ENCODE measurements at places on chromosomes 6 and 20.

GRCh38 chr6:33014841-33015634 is 5.6 kb upstream of the HLA-DOA start:
- peak; percentile 90 for DNase-seq

- DNase-seq = peak; percentile 30
Measured at GRCh38 chr20:19260412-19261090, 48.1 kb downstream of the SLC24A3 start.

DNA sequence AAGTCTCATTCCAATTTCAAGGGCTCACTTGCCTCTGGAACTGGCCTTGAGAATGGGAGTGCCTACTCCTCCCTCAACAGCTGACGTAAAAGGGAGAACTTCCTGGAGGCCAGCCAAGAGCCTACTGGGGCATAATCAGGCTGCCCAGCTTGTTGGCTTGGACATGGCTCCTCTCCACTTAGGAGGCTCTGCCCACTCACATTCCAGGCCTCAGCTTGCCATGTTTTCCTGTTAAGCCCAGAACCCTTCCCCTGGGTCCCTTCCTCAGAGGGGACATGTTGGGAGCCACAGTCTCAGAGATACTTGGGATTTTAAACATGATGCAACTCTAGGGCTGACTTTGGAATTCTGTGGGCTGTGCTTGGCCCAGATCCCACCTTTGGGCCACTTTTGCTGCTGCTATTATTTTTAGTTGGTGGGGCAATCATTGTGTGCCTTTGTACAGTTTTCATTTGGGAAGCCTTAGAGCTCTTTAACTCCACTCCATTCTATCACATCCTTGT is 31.5 kb upstream of the ADTRP start:
- peak; percentile 77 for DNase-seq

DNA sequence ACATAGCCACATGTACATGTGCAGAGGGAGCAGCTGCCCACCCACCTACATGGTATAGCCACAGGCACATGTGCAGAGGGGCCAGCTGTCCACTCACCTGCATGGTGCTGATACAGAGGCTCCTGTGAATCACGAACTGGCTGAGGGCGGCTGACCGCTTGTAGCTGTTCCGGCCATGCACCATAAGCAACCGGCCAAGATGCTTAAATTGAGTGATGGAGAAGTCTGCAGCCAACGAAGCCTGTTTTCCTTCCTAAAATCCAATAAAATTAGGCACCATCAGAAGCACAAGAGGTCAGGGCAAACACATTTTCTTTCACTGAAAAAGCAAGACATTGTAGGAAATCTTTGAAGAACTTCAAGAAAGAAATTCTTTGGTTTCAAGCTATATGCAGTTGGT is 71.1 kb upstream of the NFATC2 start:
- DNase-seq = no peak

DNA sequence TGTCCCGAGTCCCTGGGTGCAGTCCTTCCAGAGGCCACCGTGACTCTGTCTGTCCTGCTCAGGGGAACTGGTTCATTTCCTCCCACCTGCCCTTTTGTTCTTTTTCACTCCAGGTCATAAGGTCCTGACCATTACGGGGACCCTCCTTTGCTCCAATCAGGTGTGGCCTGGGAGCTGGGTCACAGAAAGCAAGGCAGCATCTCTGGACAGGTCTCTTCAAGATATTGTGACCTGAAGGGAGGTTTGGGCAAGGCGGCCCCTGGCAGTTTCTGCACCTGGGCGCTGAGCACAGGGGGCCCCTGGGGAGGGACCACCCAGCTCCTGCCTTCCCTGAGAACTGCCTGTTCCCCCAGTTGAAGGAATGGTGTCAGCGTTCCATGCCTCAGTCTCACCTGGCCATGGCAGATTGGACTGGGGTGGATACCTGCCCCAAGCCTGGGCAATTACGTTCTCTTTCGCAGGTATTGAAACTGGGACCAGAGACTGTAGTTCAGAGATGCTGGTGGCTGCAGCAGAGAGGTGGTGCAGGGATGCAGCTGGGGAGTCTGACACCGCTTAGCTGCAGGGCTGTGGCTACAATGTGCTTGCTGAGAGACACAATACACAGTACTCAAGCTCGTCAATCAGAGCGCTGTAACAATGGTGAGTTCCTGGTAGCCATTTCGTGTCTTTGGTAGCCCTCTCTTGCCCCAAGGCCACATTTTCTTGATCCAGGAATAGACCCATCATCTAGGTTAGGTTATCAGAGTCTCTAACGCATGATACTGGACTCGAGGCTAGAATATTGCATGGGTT is 15.6 kb upstream of the NELFCD start:
- DNase-seq = no peak

- no peak for DNase-seq
Measured at GRCh38 chr6:38555606-38556005, 84.1 kb downstream of the BTBD9 start.

- no peak for DNase-seq
Measured at GRCh38 chr20:50313827-50314677, 123.4 kb downstream of the CEBPB start.

DNA sequence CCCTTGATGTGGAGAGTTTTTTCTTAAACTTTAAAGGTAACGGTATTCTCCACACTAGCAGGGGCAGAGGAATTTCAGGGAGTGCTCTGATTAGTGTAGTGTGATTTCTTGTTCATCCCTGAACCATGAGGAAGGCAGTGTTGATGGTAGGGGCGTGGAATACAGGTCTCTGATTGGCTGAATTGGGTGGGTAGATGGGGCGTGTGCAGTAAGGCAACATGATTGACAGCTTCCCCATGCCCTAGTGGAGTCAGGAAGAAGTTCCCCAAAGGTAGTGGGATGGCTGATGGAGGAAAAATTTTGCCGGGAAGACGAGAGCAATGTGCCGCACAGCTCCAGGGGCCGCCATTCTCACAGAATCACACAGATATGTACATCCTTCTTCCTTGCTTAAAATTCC is 97.4 kb upstream of the SALL4 start:
- no peak for DNase-seq

GRCh38 chr6:111254004-111254778 is 166.9 kb downstream of the SLC16A10 start:
- no peak for DNase-seq

DNA sequence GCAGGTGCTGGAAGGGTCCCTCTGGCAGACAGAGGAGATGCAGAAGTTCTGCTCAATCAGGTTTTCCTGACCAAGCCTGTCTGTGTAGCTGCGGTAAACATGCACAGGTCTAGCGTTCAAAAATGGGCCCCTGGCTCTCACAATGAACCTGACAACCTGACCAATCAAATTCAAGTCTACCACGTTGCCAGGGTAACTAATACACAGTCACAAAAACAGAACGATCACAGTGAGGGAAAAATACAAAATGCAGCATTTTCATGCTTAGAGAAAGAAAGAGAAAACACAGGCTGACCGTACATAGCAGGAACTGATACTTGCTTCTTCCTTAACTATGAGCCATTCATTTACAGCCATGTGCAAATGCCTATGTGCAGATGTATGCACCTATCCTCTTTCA is 353.1 kb upstream of the TSHZ2 start:
- no peak for DNase-seq

DNA sequence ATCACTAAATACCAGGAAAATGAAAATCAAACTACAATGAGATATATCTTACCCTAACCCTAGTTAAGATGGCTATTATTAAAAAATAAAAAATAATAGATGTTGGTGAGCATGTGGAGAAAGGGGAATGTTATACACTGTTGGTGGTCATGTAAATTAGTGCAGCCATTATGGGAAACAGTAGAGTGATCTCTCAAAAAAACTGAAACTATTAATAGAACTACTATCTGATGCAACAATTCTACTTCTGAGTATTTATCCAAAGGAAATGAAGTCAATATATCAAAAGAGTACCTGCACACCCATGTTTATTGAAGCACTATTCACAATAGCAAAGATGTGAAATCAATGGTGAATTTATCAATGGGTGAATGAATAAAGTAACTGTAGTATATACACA is 48.6 kb downstream of the HLA-A start:
- no peak for DNase-seq

DNA sequence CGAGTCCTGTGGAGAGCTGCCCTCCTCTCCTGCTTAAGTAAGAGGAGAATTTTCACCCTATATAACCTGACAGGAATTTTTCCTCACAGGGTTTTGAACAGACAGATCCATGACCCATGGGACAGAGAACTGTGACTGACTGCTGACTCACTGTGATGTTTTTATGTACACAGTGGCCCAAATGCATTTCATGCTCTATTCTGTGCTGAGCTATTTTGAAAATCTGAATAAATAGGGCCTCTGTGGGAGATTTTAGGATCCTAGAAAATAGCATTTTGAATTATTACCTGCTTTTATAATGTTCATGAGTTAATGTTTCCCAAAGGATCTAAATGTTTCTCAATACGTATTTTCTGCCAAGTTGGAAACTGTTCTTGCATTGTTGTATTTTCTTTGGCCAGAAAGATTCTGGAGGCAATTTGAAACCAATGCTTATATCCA is 577.4 kb downstream of the HTR1B start:
- peak; percentile 45 for DNase-seq

- no peak for DNase-seq
Measured at GRCh38 chr6:117276778-117277316, 11.5 kb downstream of the VGLL2 start.

GRCh38 chr20:21100578-21101452 is 5.3 kb downstream of the LINC00237 start:
- no peak for DNase-seq

GRCh38 chr6:113620386-113620785 is 236.8 kb upstream of the MARCKS start:
- DNase-seq = no peak

- DNase-seq = peak; percentile 96
Measured at GRCh38 chr6:33840048-33840926, 36.5 kb upstream of the MLN start.

- peak; percentile 10 for DNase-seq
Measured at GRCh38 chr6:21597801-21598673, 4.5 kb downstream of the SOX4 start.

DNA sequence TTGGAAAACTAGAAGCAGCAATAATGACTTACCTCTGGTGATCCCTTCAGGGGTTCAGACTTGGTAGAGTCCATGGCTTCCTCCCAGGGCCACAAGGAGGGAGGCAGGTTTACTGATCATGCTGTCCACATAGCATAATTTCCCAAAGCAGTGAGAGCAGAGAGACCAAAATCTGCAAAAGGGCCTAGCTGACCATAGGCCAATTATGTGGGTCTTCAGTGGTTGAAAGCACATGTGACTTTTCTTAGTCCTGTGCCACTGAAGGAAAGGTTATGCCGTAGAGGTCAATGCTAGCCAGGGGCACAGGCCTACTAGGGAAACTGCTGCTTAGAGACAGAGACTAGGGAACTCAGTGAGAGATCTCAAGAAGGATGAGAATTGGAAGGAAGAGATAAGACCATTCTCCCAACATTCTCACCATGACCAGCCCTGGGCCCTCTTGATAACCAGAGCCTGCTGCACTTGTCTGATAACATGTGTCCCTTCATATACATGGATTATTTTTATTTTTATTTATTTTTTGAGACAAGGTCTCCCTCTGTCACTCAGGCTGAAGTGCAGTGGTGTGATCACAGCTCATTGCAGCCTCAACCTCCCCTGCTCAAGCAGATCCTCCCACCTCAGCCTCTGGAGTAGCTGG is 2.0 kb upstream of the GTPBP2 start:
- DNase-seq = no peak

GRCh38 chr20:63895202-63895951 is 451 bp downstream of the DNAJC5 start:
- no peak for DNase-seq

DNA sequence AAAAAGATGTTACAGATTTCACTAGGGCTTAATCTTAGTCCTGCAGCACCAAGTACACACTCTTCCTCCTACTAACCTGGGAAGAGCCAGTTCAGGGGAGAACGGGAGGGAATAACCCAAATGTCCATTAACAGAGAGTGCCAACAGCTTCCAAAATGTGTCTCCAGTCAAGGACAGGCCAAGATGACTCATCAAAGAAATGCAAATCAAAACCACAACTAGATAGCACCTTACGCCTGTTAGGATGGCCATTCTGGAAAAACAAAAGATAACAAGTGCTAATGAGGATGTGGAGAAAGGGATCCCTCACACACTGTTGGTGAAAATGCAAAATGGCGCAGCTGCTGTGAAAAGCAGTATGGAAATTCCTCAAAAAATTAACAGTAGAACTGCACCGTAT is 3.8 kb upstream of the MAS1L start:
- DNase-seq = no peak

GRCh38 chr6:32148289-32149091 is 3.2 kb downstream of the PRRT1 start:
- no peak for DNase-seq

GRCh38 chr6:11552442-11552841 is 14.9 kb downstream of the TMEM170B start:
- DNase-seq = no peak

DNA sequence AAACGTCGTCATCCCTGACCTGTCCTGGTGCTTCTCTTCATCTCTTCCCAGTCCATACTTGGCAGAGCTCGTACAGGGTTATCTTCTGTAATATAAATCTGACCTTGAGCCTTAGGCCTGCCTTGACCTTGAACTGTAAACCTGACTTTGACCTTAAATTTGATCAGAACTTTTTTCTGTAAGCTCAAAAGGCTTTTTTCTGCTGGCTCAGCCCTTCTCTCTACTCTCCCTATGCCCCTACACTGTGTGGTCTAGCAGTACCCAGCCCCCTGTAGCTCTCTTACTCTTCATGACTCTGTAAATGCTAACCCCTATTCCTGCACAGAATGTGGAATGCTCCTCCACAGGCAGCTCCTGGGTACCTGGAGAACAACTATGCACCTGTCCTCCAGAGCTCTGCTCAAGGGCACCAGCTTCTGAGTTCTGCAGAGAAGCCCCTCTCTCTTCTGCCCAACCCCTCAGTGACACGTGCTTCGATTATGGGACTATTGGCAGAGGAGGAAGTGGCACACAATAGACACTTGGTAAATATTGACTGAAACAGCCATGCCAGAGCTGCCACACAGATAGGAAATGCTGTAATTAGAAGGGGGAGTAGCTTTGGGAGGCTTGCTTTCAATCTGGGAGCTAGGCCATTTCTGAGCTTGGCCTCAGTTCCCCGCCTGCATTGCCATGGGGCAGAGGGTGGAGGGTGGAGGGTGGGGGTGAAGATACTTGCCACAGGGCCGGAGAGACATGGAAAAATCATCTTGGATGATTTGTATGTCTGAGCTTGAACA is 15.4 kb downstream of the SNPH start:
- DNase-seq = no peak

- peak; percentile 60 for DNase-seq
Measured at GRCh38 chr6:26159357-26160273, 72.4 kb downstream of the HFE start.

DNA sequence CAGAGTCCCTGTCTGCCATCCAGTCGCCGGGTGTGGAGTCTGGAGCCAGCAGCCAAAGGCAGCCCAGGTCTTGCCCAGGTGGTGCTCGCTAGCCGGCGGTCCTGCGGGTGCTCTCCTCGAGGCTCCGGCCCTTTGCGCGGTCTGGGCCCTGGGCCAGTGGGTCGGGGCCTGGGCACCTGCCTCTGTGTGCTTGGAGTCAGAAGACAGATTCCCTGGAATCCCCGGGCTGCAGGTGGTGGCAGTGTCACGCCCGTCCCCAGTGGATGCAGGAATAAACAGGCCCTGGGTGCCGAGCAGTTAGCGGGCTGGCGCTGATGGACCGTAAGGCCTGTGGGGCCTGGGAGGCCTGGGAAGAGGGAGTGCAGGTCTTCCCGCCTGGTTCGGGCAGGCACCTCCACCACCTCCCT is 5.3 kb downstream of the SS18L1 start:
- no peak for DNase-seq

GRCh38 chr6:42781546-42781795 is 381 bp upstream of the BICRAL start:
- DNase-seq = no peak

GRCh38 chr6:156021746-156022396 is 566.2 kb upstream of the NOX3 start:
- DNase-seq = no peak
